Natural killer cell treated with Interleukin-12 subunit alpha and Interleukin-12 subunit beta and Interleukin-15 and Interleukin-18, amount 100 ng/mL, for 72 hours (primary cell): ENCODE measurements at places on chromosomes 7 and 10.

GRCh38 chr10:29600067-29600466 lies 34.7 kb downstream of the SVIL start:
- no peaks in the 10 kb centered on the region for H3K27me3 ChIP-seq
- no peak overlapping the region for H3K4me3 ChIP-seq
- no peak for DNase-seq
- H3K36me3 ChIP-seq: no peaks in the 10 kb centered on the region
- no peak overlapping the region for H3K27ac ChIP-seq

GRCh38 chr10:1094112-1095057 lies 38.2 kb downstream of the WDR37 start:
- no peaks in the 10 kb centered on the region for H3K27me3 ChIP-seq
- no peak for DNase-seq
- H3K36me3 ChIP-seq: peaks cover 7% of the 10 kb centered on the region
- H3K27ac ChIP-seq: no peak overlapping the region
- H3K4me3 ChIP-seq: no peak overlapping the region

GRCh38 chr7:99677648-99678045 lies 2.1 kb downstream of the CYP3A5 start:
- no peaks in the 10 kb centered on the region for H3K36me3 ChIP-seq
- no peak overlapping the region for H3K4me3 ChIP-seq
- H3K4me1 ChIP-seq: peaks cover 9% of the 10 kb centered on the region
- H3K27ac ChIP-seq: no peak overlapping the region

GRCh38 chr7:64874114-64874513 lies 29.0 kb upstream of the ZNF273 start:
- DNase-seq: no peak
- no peak overlapping the region for H3K27ac ChIP-seq
- no peaks in the 10 kb centered on the region for H3K36me3 ChIP-seq
- peaks cover 5% of the 10 kb centered on the region for H3K4me1 ChIP-seq

DNA sequence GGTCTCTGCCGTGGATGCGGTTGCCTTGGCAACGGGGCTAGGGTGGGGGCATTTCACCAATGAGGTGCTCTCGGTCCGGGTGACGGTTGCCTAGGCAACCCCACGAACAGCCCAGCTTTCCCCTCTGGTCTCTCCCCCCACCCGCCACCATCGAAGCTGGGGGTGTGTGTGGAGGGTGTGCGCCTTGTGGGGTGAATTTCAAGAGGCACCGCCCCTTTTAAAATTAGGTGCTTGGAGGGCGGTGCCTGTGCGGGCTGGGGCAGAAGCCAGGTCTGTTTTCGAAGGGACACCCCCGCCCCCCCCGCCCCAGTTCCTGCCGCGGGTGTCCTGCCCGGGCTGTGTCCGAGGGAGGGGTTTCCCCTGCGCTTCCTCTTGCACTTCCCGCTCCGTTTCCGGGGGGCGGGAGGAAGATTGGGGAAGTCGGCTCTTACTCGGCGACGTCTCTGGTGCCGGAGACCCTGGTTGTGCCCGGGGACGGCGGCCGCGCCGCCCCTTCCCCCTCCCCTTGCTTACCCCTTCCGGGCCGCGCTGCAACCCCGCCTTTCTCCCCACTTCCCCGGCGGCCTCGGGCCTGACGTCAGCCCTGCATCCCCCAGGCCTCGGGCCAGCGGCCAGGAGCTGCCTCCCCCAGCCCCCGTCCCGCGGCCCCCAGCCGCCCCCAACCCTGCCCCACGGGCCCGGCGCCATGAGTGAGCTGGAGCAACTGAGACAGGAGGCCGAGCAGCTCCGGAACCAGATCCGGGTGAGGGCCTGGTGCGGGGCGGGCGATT lies 2.2 kb downstream of the GNB2 start:
- H3K27ac ChIP-seq: peak overlapping the region; percentile 88
- H3K27me3 ChIP-seq: no peaks in the 10 kb centered on the region
- peaks cover 23% of the 10 kb centered on the region for H3K4me1 ChIP-seq
- H3K36me3 ChIP-seq: no peaks in the 10 kb centered on the region
- H3K4me3 ChIP-seq: peak overlapping the region; percentile 94
- DNase-seq: peak; percentile 92

DNA sequence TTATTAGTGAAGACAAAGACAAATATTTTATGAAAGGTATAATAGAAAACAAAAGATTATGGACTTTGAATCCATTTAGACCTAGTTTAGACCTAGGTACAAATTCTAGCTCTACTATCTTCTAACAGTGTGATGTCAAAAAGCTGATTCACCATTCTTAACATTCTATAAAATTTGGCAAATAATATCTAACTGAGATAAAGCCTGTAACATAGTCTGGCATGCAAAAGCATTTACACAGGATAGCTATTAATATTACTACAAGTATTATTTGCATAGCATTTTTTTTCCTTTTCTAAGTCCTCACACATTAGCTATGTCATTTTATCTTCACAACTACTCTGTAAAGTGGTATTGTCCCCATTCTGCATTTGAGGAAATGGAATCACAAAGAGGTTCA lies 179.6 kb upstream of the LRRTM3 start:
- no peaks in the 10 kb centered on the region for H3K4me1 ChIP-seq
- no peak for DNase-seq
- H3K27ac ChIP-seq: no peak overlapping the region
- H3K36me3 ChIP-seq: peaks cover 10% of the 10 kb centered on the region
- no peak overlapping the region for H3K4me3 ChIP-seq

- no peaks in the 10 kb centered on the region for H3K4me1 ChIP-seq
- H3K27me3 ChIP-seq: no peaks in the 10 kb centered on the region
- H3K4me3 ChIP-seq: no peak overlapping the region
- no peak for DNase-seq
- no peaks in the 10 kb centered on the region for H3K36me3 ChIP-seq
- no peak overlapping the region for H3K27ac ChIP-seq
Observed at GRCh38 chr10:71244431-71245419, 32.4 kb downstream of the UNC5B start.

GRCh38 chr7:121558288-121558687 lies 162.2 kb upstream of the FAM3C start:
- no peak overlapping the region for H3K27ac ChIP-seq
- no peaks in the 10 kb centered on the region for H3K36me3 ChIP-seq
- no peaks in the 10 kb centered on the region for H3K4me1 ChIP-seq

DNA sequence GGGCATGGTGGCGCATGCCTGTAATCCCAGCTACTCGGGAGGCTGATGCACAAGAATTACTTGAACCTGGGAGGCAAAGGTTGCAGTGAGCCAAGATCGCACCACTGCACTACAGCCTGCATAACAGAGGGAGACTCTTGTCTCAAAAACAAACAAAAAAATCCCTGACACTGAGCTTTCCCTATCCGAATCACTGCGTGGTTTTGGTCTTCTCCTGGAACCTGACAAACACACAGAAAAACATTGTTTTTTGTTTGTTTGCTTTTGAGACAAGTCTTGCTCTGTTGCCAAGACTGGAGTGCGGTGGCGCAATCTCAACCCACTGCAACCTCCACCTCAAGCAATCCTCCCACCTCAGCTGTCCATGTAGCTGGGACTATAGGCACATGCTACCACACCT lies 50.4 kb upstream of the PTPRN2 start:
- no peaks in the 10 kb centered on the region for H3K27me3 ChIP-seq
- H3K27ac ChIP-seq: no peak overlapping the region
- H3K4me3 ChIP-seq: no peak overlapping the region
- H3K4me1 ChIP-seq: peaks cover 7% of the 10 kb centered on the region
- DNase-seq: no peak

- no peak overlapping the region for H3K4me3 ChIP-seq
- H3K36me3 ChIP-seq: peaks cover 21% of the 10 kb centered on the region
- H3K27me3 ChIP-seq: no peaks in the 10 kb centered on the region
- DNase-seq: no peak
- H3K27ac ChIP-seq: no peak overlapping the region
Observed at GRCh38 chr10:70858759-70859158, 29.6 kb downstream of the PCBD1 start.

DNA sequence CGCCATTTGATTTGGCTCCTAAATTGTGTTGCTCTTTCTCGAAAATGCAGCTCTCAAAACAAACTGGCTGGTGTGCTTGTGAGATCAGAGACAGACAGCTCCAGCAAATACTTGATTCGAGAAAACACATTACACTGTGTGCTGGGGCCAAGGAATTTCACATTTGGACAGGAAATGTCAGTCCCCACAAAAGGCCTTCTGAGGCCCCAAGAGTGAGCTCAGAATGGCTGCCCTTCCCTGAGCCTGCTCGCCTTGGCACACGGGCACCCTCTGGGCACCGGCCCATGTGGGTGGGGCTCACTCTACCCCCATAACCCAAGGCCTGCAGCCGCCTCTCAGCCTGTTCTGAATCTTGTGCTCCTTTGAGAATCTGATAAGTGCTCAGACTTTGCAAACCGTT lies 13.9 kb upstream of the HSPA12A start:
- H3K4me1 ChIP-seq: no peaks in the 10 kb centered on the region
- H3K27ac ChIP-seq: no peak overlapping the region
- no peaks in the 10 kb centered on the region for H3K36me3 ChIP-seq
- no peak overlapping the region for H3K4me3 ChIP-seq
- DNase-seq: no peak

GRCh38 chr7:45987521-45988290 lies 66.6 kb upstream of the IGFBP3 start:
- no peak for DNase-seq
- H3K27ac ChIP-seq: no peak overlapping the region
- no peaks in the 10 kb centered on the region for H3K27me3 ChIP-seq
- H3K36me3 ChIP-seq: peaks cover 15% of the 10 kb centered on the region

GRCh38 chr7:885893-886625 lies 9.7 kb downstream of the GET4 start:
- DNase-seq: peak; percentile 53
- no peak overlapping the region for H3K4me3 ChIP-seq
- peaks cover 5% of the 10 kb centered on the region for H3K4me1 ChIP-seq
- H3K27ac ChIP-seq: no peak overlapping the region
- no peaks in the 10 kb centered on the region for H3K36me3 ChIP-seq
- no peaks in the 10 kb centered on the region for H3K27me3 ChIP-seq

GRCh38 chr10:80515511-80515910 lies 22.2 kb upstream of the SH2D4B start:
- H3K4me1 ChIP-seq: peaks cover 33% of the 10 kb centered on the region
- no peak overlapping the region for H3K27ac ChIP-seq
- no peak for DNase-seq
- peaks cover 4% of the 10 kb centered on the region for H3K36me3 ChIP-seq
- no peaks in the 10 kb centered on the region for H3K27me3 ChIP-seq

DNA sequence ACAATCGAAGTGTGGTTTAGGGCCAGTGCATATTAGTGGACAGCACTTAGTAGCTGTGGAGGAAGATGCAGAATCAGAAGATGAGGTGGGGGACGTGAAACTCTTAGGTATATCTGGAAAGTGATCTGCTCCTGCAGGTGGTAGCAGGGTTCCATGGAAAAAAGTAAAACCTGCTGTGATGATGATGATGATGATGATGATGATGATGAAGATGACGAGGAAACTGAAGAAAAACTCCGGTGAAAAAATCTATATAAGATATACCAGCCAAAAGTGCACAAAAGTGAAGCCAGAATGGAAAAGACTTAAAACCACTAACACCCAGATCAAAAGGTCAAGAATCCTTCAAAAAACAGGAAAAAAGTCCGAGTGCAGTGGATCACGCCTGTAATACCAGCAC lies 40.0 kb downstream of the LSMEM1 start:
- no peak overlapping the region for H3K27ac ChIP-seq
- no peaks in the 10 kb centered on the region for H3K4me1 ChIP-seq
- peaks cover 24% of the 10 kb centered on the region for H3K27me3 ChIP-seq
- no peaks in the 10 kb centered on the region for H3K36me3 ChIP-seq
- DNase-seq: no peak

GRCh38 chr10:22899307-22899706 lies 28.5 kb upstream of the ARMC3 start:
- no peak overlapping the region for H3K27ac ChIP-seq
- DNase-seq: no peak
- H3K4me3 ChIP-seq: no peak overlapping the region
- H3K27me3 ChIP-seq: no peaks in the 10 kb centered on the region
- H3K4me1 ChIP-seq: peaks cover 3% of the 10 kb centered on the region

DNA sequence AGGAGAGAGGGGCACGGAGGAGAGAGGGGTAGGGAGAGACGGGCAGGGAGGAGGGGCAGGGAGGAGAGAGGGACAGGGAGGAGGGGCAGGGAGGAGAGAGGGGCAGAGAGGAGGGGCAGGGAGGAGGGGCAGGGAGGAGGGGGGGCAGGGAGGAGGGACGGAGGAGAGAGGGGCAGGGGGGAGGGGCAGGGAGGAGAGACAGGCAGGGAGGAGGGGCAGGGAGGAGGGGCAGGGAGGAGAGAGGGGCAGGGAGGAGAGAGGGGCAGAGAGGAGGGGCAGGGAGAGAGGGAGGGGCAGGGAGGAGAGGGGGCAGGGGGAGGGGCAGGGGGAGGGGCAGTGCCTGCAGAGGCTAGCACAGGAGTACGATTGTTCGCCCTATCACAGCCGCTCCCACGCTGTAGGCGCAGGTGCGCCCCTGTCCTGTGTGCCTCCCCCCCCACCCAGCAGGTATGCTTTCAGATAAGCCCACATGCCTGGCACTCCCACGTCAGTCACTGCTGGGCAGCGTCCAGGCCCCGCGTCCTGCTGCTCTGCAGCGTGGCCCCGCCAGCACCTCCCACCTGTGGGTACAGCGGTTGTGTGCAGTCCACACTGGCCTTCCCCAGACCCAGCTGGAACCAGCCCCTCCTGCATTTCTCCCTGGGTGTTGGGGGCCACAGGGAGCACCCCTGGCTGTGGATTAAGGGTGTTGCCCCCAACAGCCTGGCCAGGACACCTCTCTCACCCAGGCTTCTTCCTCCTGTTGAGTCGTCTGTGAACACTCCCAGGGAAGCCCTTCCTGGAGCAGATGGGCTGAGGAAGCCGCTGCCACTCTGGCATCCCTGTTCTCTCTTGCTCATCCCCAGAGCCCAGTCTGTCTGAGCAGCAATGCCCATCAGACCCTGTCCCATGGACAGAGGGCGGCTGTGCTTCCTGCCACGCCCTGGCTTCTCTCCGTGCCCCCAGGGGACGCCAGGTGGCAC lies 10.8 kb downstream of the NKX6-2 start:
- no peaks in the 10 kb centered on the region for H3K4me1 ChIP-seq
- no peak overlapping the region for H3K27ac ChIP-seq
- no peak for DNase-seq
- H3K36me3 ChIP-seq: no peaks in the 10 kb centered on the region

DNA sequence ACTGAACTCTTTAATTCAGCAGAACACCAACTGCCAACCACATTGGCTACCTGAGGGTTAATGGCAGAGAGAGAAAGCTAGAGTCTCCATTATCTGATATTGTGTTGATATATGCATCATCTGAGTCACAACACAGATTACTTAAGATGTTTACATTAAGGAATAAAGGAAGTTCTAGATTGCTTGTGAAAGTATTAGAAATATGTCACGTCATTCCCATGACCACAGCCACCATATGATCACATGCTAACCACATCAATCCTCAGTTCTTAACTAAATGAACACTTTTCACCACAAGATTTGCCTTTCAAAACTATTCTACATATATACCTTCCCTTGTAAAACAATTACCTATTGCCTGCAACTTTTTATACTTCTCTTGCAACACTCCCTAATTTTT lies 337.9 kb downstream of the FGFR2 start:
- no peak overlapping the region for H3K27ac ChIP-seq
- no peak overlapping the region for H3K4me3 ChIP-seq
- H3K36me3 ChIP-seq: no peaks in the 10 kb centered on the region
- DNase-seq: no peak
- H3K4me1 ChIP-seq: no peaks in the 10 kb centered on the region
- H3K27me3 ChIP-seq: no peaks in the 10 kb centered on the region

GRCh38 chr10:84333864-84334451 lies 5.6 kb downstream of the CCSER2 start:
- peaks cover 4% of the 10 kb centered on the region for H3K36me3 ChIP-seq
- no peaks in the 10 kb centered on the region for H3K27me3 ChIP-seq
- no peak overlapping the region for H3K27ac ChIP-seq
- peak; percentile 76 for DNase-seq
- peak overlapping the region; percentile 65 for H3K4me3 ChIP-seq
